Spleen (tissue), 13 donors: ENCODE measurements at places on chromosomes 1 and 21. TPM values are rescaled to one million over a fixed set of nuclear protein-coding genes. Genes with fewer than 3 reads are reported as not detected.

The HSD3B1 gene
- total RNA-seq: not detected

DNA sequence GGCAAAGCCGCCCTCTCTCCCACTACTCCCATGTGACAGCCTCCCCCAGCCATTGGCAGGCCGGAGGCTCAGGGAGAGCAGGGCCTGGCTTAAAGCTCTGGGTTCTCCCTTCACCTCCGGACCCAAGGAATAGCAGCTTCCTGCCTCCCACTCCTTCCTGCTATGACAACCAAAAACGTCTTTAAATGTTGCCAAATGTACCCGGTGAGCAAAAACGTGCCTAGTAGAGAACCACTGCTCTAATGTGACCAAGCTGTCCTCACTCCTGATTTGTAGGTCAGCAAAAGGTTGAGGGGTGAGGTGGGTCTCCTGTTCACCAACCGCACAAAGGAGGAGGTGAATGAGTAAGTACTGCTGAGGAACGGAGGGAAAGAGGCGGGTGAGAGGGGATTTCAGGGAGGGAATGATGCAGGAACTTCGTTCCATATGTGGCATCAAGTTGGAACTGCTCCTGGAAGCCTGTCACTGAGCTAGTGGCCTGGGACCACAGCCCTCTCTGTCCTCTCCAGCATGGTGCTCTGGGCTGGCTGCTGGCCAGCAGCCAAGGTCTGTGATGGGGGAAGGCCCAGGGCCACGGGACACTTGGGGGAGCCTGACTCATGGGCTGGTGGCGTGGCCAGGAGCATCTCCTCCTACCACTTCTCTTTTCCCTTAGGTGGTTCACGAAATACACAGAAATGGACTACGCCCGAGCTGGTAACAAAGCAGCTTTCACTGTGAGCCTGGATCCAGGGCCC lies 5.7 kb downstream of the MRTO4 start:
- H3K4me3 ChIP-seq: no peak overlapping the region
- DNase-seq: no peak
- H3K36me3 ChIP-seq: peaks cover 57% of the 10 kb centered on the region
- no peaks in the 10 kb centered on the region for H3K27me3 ChIP-seq
- peak overlapping the region; percentile 15 for H3K27ac ChIP-seq
- H3K4me1 ChIP-seq: peaks cover 31% of the 10 kb centered on the region

GRCh38 chr1:216688127-216688657 lies 35.0 kb downstream of the ESRRG start:
- no peak for DNase-seq
- H3K4me3 ChIP-seq: no peak overlapping the region
- no peaks in the 10 kb centered on the region for H3K4me1 ChIP-seq

The KCNH1 gene
- total RNA-seq: not detected

GRCh38 chr21:23020969-23021368 lies 2022.8 kb downstream of the NCAM2 start:
- no peaks in the 10 kb centered on the region for H3K36me3 ChIP-seq
- DNase-seq: no peak
- H3K4me1 ChIP-seq: no peaks in the 10 kb centered on the region
- no peak overlapping the region for H3K27ac ChIP-seq
- no peaks in the 10 kb centered on the region for H3K27me3 ChIP-seq
- H3K4me3 ChIP-seq: no peak overlapping the region

The SPRR3 gene
- total RNA-seq: not detected

DNA sequence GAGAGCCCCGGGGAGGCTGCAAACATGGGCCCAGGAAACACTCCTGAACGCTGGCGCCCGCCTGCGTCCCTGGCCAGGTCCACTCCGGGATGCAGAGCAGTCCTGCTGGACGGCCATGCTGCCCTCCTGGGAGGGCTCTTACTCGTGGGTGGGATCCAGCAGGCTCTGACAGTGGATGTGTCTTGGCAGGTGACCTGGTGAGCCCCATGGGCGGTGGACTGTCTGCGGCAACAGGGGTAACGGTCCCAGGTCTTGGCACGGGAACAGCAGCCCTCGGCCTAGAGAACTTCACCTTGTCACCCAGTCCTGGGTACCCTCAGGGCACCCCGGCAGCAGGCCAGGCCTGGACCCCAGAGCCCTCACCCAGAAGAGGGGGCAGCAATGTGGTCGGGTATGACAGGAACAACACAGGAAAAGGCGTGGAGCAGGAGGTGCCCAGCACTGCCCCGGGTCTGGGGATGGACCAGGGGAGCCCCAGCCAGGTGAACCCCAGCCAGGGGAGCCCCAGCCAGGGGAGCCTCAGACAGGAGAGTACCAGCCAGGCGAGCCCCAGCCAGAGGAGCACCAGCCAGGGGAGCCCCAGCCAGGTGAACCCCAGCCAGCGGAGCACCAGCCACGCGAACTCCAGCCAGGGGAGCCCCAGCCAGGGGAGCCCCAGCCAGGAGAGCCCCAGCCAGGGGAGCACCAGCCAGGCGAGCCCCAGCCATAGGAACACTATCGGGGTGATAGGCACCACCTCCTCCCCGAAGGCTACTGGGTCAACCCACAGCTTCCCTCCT lies 39.8 kb downstream of the UMODL1 start:
- no peak overlapping the region for H3K27ac ChIP-seq

DNA sequence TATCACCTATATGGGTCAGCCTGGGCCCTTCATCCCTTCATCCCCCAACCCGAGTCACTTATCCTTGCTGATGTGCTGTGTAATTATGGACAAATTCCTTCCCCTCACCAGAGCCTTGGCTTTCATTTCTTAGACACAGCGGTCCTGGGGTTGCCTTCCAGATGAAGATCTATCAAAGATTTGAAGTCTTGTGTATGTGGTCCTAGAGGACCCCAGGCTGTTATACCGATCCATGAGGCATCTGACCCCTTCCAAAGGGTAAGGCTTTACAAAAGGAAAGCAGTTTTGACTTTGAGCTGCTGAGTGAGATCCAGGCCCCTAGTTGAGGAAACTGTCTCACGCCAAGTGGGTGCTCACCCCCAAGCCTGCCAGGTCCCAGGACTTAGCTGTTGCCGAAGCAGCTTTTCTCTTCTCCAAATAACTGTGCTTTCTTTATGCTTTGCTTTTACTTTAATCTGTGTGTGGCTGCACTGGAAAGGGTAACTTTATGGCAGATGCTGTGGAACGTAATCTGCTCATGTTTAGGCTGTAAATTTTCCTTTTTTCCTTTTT lies 37.6 kb downstream of the MAN1C1 start:
- H3K27ac ChIP-seq: no peak overlapping the region
- H3K4me1 ChIP-seq: peaks cover 40% of the 10 kb centered on the region
- H3K36me3 ChIP-seq: no peaks in the 10 kb centered on the region
- H3K4me3 ChIP-seq: no peak overlapping the region
- no peaks in the 10 kb centered on the region for H3K27me3 ChIP-seq

DNA sequence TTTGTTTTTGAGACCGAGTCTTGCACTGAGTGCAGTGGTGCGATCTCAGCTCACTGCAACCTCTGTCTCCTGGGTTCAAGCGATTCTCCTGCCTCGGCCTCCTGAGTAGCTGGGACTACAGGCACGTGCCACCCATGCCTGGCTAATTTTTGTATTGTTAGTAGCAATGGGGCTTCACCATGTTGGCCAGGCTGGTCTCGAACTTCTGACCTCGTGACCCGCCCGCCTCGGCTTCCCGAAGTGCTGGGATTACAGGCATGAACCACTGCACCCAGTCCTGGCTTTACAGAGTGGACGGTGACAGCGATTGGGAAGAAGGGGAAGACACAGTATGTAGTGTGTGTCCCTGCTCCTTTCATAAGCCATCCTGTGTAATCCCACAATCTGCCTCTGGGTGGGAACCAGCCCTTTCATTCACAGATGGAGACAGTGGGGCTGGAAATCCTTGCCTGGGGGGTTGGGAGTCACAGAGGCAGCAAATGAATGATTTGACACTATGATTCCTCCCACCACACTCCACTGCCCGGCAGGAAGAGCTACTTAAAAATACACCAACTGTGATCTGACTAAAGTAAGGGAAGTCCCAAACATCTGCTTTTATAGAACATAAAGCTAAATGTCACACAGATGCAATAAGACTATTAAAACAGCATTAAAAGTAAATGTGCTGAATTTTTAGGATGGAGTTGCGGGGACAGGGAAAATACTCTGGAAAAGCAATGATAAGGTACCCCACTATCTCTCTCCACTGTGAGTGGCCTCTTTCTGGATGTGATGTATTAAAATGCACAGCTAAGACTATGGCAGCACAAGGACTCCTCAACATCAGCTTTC lies 4.5 kb downstream of the PARP1 start:
- peak; percentile 62 for DNase-seq
- peaks cover 58% of the 10 kb centered on the region for H3K4me1 ChIP-seq
- peaks cover 36% of the 10 kb centered on the region for H3K36me3 ChIP-seq
- H3K27me3 ChIP-seq: no peaks in the 10 kb centered on the region
- H3K27ac ChIP-seq: peak overlapping the region; percentile 92

The FCER1G gene
- total RNA-seq: 167 TPM

DNA sequence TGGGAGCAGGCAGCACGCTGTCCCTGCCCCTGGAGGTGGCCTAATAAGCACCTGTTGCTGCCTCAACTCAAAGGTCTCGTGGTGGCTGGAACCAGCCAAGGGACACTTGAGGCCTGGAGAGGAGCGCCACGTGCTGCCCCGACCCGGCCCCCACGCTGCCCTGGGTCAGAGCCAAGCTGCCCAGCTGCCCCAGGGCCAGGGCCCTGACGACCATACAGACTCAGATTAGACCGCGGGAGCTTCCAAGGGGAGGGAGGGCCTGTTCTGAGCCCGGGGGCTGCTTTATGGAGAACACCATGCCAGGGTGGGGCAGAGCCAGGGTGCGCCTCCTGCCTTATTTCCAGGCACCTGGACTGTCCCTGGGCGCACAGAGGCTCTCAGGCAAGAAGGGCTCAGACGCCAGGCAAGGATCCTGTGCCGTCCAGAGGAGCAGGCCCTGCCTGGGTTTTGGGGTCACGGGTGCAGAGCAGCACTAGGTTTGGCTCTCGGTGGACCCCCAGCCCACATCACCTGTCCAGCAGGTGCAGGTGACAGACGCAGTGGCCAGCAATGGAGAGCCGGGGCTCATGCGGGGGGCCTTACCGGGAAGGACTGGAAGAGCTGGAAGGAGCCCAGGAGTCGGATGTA lies 18.6 kb downstream of the KRTAP10-1 start:
- no peak overlapping the region for H3K27ac ChIP-seq
- no peaks in the 10 kb centered on the region for H3K36me3 ChIP-seq
- H3K4me3 ChIP-seq: no peak overlapping the region

GRCh38 chr1:238052496-238053266 lies 162.0 kb upstream of the ZP4 start:
- H3K4me3 ChIP-seq: no peak overlapping the region
- H3K36me3 ChIP-seq: no peaks in the 10 kb centered on the region
- no peak overlapping the region for H3K27ac ChIP-seq
- DNase-seq: no peak
- no peaks in the 10 kb centered on the region for H3K27me3 ChIP-seq
